Activated CD4-positive, alpha-beta T cell treated with anti-CD3 and anti-CD28 coated beads for 36 hours (primary cell): ENCODE measurements at places on chromosomes 6 and 20. TPM values are rescaled to one million over a fixed set of nuclear protein-coding genes. Genes with fewer than 3 reads are reported as not detected.

OOEP gene
- 0.55 TPM for total RNA-seq

PPP1R16B gene
- 78.8 TPM for total RNA-seq

KHDRBS2 gene
- total RNA-seq = not detected

PPP1R3G gene
- 0.11 TPM for total RNA-seq

PPIL6 gene
- total RNA-seq = not detected

PHACTR1 gene
- 0.07 TPM for total RNA-seq

CEBPB gene
- total RNA-seq = 40.1 TPM

UST gene
- total RNA-seq = 2.8 TPM

REM1 gene
- not detected for total RNA-seq

MUC21 gene
- total RNA-seq = not detected

GRCh38 chr20:17223553-17223952 lies 3.3 kb upstream of the PCSK2 start:
- no peak for DNase-seq

- no peak for DNase-seq
These were observed 53.2 kb downstream of the VSTM2L start for GRCh38 chr20:37956107-37956585.

DNA sequence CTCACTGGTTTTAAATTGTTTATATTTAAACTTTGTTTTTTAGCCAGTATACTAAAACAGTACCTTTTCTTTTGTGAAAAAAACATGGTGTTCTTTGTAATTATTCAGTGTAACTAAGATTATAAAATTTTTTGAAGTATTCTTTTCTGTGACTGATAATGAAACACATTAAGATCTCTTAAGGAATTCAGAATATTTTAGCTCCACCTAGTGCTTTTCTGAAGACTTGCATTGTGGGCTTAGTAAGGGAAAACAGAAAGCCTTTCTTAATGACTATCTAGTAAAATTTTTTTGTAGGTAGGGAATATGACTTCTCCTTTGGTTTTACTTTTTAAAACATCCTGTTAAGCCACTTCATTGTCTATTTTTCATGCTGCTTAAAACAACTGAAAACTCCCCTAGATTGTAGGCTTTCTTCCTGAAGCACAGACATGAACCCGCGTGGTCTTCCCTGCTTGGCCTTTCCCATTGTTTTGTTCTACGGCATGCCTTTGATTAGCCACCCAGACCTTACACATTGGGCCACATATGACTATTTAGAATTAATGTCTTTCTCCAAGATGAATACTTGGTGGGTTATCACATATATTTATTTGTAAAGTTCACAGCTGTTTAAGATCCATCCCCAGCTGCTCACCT lies 72.1 kb downstream of the AFDN start:
- no peak for DNase-seq

GRCh38 chr6:46972531-46972930 lies 50.8 kb upstream of the ADGRF5 start:
- no peak for DNase-seq

DNA sequence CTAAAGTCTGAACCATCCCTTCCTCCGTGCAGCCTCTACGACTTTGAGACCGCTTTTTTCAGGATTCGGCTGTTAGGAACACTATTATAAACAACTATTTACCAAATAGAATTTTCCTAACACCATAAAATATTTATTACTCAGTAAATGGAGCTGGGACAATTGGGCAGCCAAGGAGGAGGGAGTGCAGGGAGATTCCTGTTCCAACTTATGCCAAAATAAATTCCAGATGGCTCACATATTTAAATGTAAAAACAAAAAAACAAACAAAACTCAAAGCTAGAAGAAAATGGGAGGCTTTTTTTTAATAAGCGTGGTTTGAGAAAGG lies 48.1 kb downstream of the TCP11 start:
- DNase-seq = no peak

DNA sequence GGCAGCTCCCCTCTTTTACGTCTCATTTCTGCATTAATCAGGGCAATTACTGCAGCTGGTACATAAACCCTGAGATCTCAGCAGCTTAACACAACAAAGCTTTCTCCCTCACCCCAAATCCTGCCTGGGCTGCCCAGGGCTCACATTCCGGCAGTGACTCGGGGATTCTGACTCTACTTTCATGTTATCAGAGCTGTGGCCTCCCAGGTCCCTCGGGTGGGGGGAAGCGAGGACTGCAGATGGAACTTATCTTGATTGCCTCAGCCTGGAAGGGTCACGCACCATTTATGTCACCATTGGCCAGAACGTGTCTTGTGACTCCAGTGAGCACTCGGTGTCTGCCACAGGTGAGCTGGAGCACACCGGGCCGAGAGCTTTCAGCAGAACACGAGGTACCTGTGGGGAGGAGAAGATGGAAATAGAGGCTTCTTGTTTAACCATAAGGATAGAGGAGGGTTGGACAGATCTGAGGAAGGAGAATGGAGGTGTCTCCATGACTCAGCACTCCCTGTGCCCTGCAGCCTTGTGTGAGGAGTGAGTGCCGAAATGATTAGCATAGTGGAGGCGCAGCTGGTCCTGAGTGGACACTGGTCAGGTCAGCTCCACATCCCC lies 88.5 kb upstream of the EXOC2 start:
- no peak for DNase-seq

DNA sequence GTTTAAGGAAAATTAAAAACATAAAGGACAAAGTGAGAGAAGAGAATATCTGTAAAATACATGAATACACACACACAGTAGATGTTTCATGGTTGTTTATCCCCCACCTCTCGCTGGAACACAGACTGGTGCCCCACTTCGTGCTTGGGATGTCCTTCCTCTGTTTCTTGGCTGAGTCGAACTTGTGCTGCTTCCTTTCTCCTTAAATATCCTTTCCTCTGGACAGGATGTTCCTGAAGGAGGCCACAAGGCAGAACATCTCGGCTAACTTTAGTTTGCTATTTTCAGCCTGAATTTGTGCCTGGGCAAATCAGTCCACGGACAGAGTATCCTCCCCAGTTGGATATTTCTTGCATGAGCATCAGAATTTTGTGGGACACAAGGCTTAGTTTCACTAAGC lies 54.7 kb upstream of the ZMYND8 start:
- no peak for DNase-seq

- no peak for DNase-seq
These were observed 556 bp upstream of the SCAF8 start for GRCh38 chr6:154732538-154733182.

DNA sequence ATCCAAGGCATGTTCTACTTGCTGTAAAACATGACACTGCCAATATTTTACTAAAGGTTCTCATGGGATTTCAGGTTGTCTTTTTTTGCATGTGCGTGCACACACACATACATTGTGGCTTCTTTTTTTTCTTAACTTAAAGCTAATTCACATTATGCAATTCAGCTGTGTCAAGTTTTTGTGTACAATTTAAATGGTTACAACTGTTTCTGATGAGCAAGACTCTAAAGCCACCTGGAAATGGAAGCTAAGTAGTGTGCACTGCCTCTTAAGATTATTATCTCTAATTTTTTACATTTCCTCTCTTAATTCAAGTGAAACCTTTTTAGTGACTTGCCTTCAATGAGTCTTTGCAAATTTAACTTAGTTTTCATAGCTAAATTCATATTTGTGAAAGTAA lies 75.3 kb downstream of the TULP4 start:
- no peak for DNase-seq

DNA sequence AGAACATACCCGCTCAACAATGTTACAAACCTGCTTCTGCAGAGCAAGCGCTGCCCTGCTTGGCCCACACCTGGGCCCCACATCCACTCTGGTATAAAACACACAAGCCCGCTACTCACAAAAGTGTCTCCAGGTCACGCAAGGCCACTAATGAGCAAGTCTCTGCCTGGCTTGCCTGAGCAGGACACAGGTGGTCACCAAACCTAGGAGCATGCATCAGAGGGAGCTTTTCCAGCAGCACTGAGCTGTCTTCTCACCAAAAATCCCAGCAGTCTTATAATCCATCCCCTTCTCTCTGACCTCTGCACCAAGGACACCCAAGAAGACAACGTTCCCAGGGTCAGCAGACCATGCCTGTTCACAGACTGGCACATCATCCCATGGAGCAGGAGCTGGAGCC lies 100.8 kb downstream of the DLL1 start:
- DNase-seq = no peak

GRCh38 chr6:138424004-138424904 lies 20.2 kb downstream of the HEBP2 start:
- no peak for DNase-seq

GRCh38 chr6:44820759-44821158 lies 433.3 kb downstream of the CDC5L start:
- no peak for DNase-seq

GRCh38 chr6:2651536-2651935 lies 99.2 kb downstream of the MYLK4 start:
- no peak for DNase-seq

DNA sequence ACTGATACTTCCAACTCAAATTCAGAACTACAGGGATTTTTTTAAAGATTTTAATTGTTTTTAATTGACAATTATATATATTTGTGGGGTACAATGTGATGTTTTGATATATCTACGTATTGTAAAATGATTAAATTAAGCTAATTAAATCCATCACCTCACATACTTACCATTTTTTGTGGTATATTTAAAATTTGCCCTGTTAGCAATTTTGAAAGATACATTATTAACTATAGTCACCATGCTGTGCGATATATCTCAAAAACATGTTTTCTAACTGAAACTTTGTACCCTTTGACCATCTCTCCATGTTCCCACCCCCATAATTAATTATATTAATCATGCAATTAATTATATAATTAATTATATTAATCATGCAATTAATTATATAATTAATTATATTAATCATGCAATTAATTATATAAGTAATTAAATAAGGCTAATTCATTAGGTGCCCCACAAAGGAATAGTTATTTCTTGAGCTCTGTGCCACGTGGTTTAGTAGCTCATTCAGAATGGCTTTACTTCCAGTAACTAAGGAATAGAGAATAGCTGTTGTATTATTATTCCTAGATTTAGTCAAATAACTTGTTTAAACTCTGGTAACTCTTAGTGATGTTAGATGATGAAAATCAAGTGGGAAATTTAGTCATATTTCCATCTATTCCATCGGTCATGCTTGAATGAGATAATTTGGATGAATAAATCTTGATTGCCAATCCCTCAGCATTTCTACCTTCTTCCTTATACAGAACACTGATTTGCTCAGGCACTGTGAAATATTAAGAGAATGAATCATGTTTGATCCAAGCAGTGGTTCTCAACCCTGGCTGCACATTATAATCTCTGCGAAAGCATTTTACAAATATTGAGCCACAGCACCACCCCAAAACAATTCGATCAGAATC lies 25.1 kb downstream of the LOC128125822 start:
- DNase-seq = no peak

DNA sequence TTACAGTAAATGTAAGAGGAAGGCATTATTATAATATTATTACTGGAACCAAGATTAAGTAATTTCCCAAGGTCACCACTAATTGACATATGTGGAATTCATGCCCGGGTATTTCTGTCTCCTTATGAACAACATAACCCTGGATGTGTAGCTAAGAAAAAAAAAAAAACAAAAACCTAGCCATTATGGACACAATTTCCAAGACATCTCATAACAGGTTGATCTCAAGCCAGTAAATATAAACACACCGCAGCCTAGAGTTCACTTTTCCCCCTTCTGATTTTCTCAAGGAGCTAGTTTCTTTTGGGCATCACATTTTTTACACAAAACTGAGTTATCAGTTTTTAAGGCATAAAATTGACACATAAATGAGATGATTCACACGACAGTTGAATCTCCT lies 306.5 kb upstream of the RSPO3 start:
- DNase-seq = no peak

DNA sequence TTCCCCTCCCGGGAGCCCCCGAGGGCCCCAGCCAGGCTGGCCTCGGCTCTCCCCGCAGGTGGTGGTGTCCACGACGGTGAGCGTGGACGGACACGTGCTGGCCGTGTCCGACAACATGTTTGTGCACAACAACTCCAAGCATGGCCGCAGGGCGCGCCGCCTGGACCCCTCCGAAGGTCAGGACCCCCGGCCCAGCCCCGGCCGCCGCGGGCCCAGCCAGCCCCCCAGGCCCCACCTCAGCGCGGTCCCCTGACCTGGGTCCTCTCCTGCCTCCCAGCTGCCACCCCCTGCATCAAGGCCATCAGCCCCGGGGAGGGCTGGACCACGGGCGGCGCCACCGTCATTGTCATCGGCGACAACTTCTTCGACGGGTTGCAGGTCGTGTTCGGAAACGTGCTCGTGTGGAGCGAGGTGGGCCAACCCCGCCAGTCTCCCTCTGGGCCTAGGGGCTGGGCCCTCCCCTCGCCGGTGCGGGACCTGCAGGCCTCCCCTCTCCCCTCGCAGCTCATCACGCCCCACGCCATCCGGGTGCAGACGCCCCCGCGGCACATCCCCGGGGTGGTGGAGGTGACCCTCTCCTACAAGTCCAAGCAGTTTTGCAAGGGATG lies 51.0 kb downstream of the CPXM1 start:
- no peak for DNase-seq

DNA sequence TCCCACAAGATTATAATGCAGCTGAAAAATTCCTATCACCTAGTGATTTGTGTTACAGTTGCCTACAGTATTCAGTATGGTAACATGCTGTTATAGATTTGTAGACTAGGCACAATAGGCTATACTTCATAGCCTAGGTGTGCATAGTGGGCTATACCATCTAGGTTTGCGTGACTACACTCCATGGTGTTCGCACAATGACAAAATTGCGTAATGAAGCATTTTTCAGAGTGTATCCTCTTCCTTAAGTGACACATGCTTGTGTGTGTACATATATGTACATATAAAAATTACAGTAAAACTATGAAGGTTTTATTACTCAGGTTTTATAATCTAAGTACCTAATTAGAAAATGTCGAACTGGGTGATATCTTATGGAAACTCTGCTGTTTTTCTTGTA lies 133.0 kb downstream of the FARS2 start:
- DNase-seq = no peak

- no peak for DNase-seq
These were observed 10.8 kb upstream of the SF3B5 start for GRCh38 chr6:144106206-144106605.

DNA sequence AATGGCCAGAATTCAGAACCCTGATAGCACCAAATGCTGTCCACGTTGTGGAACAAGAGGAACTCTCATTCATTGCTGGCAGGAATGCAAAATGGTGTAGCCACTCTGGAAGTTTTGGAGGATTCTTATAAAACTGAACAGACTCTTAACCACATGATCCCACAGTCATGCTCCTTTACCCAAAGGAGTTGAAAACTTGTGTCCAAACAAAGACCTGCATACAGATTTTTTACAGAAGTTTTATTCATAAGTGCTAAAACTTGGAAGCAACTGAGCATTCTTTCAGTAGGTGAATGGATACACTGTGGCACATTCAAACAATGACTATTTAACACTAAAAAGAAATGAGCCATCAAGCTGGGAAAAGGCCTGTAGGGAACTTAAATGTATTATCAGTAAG lies 32.5 kb downstream of the PREP start:
- DNase-seq = no peak

DNA sequence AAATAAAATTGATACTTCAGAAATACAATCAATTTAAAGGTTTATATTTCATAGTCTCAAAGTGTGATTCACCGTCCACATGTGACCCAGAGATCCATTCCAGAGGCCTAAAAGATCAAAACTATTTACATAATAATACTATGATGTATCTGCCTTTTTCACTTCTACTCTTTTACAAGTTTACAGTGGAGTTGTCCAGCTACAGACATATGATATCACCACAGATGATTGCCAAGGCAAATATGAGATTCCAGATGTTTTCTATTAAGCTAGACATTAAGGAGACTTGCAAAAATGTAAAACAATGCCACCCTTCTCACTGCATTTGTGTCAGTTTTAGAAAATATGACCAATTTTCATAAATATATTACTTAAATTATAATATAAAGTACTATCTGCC lies 443.7 kb downstream of the GJA1 start:
- no peak for DNase-seq

GRCh38 chr6:108210556-108210955 lies 44.7 kb downstream of the NR2E1 start:
- DNase-seq = no peak

GRCh38 chr6:73264446-73264845 lies 1.4 kb upstream of the KHDC1 start:
- DNase-seq = peak; percentile 20
